ENCODE measurements at places on chromosomes 4 and X.

- no peak for DNase-seq
Observed at GRCh38 chr4:137541876-137542646, 9.8 kb upstream of the PCDH18 start.

DNA sequence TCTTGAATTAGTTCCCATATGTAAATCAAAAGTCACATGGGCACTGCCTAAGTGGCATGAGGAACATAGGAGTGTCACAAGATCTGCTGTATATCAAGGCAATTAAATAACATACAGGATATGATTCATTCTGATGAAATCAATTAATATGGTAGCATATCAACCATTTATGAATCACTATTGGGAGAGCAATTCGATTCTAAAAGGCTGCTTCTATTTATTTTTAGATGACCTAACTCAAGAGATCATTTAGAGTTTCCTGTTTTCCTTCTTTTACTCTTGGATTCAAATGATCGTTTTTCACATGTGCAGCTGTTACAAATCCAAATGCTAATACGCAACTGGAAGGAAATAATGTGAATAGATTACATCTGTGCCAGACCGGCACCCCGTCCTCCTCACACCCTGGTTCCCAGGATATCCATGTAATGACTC lies 81.9 kb downstream of the HCCS start:
- no peak for DNase-seq

DNA sequence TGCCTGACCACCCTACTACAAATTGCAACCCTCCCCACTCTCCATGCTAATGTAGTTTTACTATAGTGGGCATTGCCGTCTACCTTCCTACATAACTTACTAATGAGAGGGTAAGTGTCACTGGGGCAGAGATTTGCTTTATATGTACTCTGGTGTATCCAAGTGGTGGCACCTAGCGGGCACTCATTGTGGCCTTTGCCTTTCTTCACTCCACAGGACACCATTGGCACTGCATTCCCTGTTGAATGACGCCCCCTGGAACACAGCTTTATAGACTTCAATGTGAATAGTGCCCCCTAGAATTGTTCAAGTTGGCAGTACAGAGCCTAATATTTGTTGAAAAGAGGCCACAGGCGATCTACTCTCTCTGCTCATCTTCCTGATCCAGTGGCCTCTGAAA lies 215.8 kb downstream of the MID1IP1 start:
- DNase-seq = peak; percentile 3

DNA sequence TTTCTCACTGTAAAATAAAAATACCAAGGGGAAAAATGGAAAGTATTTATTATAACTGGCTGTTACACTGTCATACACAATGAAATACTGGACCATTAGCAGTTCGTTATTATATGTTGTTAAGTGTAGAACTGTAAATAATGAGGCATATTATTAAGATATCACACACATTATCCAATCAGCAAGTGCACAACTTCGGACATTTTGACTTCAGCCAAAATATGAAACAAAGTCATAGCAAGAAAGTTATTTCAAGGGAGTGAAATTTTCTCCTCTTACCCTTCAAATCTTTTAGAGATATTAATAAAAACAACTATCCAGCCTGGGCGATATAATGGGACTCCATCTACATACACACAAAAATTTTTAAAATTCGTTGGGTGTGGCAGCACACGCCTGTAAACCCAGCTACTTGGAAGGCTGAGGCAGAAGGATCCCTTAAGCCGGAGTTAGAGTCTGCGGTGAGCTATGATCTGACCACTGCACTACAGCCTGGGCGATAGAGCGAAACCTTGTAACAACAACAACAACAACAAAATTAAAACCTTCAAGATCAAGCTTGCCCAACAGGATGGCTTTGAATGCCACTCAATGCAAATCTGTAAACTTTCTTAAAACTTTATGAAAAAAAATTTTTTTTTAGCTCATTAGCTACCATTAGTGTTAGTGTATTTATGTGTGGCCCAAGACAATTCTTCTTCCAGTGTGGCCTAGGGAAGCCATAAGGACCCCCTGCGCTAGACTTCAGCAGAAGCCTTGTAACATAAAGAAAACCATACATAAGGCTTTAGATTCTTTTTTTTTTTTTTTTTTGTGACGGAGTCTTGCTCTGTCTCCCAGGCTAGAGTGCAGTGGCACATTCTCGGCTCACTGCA lies 1.3 kb upstream of the CISD2 start:
- DNase-seq = no peak

- no peak for DNase-seq
Observed at GRCh38 chr4:48237996-48238645, 31.5 kb downstream of the TEC start.
